Cardiac atrium fibroblast (primary cell): ENCODE measurements at places on chromosomes 6 and 20. TPM values are rescaled to one million over a fixed set of nuclear protein-coding genes. Genes with fewer than 3 reads are reported as not detected.

RIPOR2 gene
- total RNA-seq, result 6.0 and 9.2 TPM in 2 replicates

TFAP2C gene
- total RNA-seq, result not detected in 2 replicates

CCN6 gene
- 0.16 TPM in 1 of 2 replicates, not detected in the other for total RNA-seq

BCAS4 gene
- 5.8 and 12.5 TPM in 2 replicates for total RNA-seq

TRIM40 gene
- total RNA-seq, result not detected in 2 replicates

TRAPPC3L gene
- not detected in 2 replicates for total RNA-seq

ADAT2 gene
- 1.3 and 2.8 TPM in 2 replicates for total RNA-seq

SPATS1 gene
- not detected in 2 replicates for total RNA-seq

EPHA7 gene
- under 0.01 and 0.65 TPM in 2 replicates for total RNA-seq

TRERF1 gene
- 2.5 and 2.9 TPM in 2 replicates for total RNA-seq

KHDC1L gene
- not detected in 2 replicates for total RNA-seq

DUSP15 gene
- total RNA-seq, result 0.49 TPM in 1 of 2 replicates, not detected in the other

KCNQ2 gene
- not detected in 2 replicates for total RNA-seq

NEURL2 gene
- total RNA-seq, result 1.1 and 1.9 TPM in 2 replicates

TREML2 gene
- not detected in 2 replicates for total RNA-seq

RNF182 gene
- total RNA-seq, result not detected in 2 replicates

OPRM1 gene
- not detected in 2 replicates for total RNA-seq

PSORS1C1 gene
- 0.16 and 1.1 TPM in 2 replicates for total RNA-seq

IP6K3 gene
- total RNA-seq, result under 0.01 TPM in 1 of 2 replicates, not detected in the other
